Posterior cingulate gyrus (tissue), 11 donors: ENCODE measurements at places on chromosomes 2 and 18.

DNA sequence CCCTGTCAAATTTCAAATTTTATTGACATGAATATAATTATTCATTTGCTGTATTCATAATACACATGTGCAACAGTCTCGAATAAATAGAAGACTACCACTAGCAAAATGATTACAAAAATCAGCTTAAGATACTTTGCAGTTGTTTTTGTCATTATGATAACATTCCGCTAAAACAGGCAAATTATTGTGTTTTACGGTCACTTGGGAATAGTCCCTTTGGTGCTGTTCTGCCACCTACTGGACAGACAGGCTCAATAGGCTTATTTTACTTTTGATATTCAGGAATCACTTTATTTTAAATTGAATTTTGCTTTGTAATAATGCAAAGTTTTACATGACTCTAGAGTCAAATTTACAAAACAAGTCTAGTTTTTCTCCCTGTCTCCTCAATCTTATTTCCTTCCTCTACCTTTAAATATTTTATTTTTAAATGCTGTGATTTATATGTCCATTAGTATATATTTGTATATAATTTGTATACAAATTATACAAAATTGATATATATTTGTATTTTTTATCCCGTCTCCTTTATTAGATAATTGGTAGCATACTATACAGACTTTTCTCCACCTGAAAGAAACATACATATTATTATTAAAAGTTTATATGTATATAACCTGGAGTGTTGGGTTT, 456.3 kb downstream of the DLGAP1 start:
- DNase-seq = no peak

- DNase-seq = no peak
Measured at GRCh38 chr2:26793518-26793917, 7.7 kb downstream of the CENPA start.

GRCh38 chr2:231996797-231997540, 35.5 kb downstream of the DIS3L2 start:
- DNase-seq = no peak

- no peak for DNase-seq
Measured at GRCh38 chr2:72824224-72824842, 1.5 kb downstream of the EXOC6B start.

DNA sequence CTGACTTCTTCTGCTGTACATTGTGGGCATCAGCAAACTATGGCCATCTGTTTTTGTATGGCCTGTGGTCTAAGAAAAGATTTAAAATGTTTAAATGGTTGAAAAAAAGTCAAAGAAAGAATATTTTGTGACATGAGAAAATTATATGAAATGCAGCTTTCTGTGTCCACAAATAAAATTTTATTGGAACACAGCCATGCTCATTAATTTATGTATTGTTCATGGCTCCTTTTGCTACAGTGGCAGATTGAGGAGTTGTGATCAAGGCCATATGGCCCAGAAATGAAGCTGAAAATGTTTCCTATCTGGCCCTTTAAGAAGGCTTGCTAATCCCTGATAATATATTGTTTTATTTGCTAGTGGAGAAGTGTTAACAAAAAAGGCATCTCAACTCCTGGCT, 162.0 kb downstream of the SLC4A3 start:
- DNase-seq = no peak

- no peak for DNase-seq
Measured at GRCh38 chr2:42519624-42520023, 25.8 kb upstream of the KCNG3 start.

DNA sequence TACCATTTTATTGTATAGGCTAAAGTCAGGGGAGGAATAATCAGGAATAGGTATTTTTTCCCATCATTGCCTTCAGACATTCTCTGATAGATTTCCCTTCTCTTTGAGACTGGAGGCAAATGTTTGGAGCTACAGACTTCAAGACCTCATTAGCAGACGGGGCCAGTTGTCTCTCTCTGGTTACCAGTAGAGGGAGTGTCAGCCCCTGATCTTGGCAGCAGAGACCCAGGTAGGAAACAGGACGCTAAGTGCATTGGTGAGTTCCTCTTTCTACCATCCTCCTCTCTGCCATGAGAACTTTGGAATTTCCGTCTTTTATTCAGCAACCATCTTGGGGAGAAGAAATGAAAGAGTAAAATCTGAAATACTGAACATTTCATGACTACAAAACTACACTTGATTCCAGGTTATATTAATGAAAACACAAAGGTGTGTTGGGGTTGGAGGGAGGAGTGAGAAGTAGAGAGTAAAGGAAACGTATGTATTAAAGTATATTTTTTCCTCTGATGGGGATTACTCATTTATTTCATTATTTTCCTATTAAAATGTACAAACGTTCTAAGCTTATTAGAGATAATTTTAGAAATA, 186.2 kb upstream of the GCFC2 start:
- peak; percentile 15 for DNase-seq

DNA sequence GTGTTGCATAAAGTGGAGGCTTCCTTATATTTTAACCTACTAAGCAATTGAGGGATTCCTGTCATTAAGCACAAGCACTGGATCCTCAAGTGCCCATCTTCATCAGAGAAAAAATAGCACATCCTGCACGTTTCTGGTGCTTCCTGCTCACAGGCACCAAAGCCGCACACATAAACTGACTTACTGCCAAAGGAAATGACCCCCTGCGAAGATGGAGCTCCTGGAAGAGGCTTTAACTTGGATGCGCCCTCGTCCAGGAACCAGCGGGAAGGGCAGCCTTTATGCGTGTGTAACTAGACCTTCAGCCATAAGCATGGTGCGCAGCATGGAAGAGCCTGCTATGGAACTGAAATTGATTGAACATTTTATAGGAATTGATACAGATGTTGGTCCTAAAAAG, 188.7 kb downstream of the FTCDNL1 start:
- DNase-seq = no peak

- DNase-seq = no peak
Measured at GRCh38 chr2:79453918-79454317, 58.9 kb upstream of the CTNNA2 start.

- no peak for DNase-seq
Measured at GRCh38 chr2:138275292-138275690, 226.3 kb upstream of the SPOPL start.

DNA sequence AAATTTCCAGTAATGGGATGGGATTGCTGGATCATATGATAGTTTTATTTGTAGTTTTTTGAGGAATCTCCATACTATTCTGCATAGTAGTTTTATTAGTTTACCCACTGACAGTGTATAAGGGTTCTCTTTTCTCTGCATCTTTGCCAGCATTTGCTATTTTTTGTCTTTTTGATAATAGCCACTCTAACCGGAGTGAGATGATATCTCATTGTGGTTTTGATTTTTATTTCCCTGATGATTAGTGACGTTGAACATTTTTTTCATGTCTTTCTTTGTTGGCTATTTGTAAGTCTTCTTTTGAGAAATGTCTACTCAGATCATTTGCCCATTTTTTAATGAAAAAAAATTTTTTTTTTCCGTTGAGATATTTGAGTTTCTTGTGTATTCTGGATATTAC, 26.1 kb downstream of the TMEM17 start:
- DNase-seq = no peak

- no peak for DNase-seq
Measured at GRCh38 chr2:226794751-226795171, 4.9 kb downstream of the IRS1 start.

DNA sequence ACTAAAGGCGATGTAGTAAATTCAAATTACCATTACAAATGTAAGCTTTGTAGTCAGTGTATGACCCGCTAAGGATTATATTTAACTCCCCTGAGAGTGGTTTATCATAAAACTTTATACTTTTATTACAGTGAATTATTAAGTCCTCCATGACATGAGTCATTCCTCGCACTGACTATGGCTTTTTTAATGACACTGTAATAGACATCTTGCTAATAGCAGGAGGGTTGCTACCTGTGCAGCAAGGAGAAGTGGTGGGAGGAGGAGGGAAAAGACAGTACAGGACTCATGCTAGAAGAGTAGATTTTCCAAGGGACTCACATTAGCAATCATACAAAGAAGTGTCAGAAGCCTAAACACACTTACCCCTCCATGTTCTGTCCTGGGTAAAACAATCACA, 556.1 kb downstream of the BCL11A start:
- no peak for DNase-seq

GRCh38 chr2:224736227-224736626, 20.1 kb upstream of the CCDC195 start:
- no peak for DNase-seq

- no peak for DNase-seq
Measured at GRCh38 chr2:194545978-194546377, 1111.0 kb upstream of the SLC39A10 start.

DNA sequence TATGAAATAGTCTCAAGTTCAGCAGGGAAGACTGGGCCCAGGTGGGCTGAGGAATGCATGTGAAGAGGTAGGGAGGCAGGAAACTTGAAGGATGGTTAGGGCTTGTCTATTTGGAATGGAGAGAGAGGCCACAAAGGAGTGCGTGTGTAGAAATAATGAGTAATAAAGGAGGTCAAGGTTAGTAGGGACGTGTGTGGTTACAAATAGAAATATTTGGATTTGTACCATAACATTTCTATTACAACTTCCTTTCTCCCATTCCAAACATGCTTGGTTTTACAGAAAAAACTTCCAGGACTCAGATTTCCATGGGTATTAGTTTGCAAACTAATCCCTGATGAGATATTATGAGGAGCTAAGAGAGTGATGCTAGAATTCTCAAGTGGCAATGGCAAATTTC, 280.6 kb downstream of the NCKAP5 start:
- no peak for DNase-seq

GRCh38 chr2:23220513-23221094, 164.4 kb upstream of the KLHL29 start:
- no peak for DNase-seq

DNA sequence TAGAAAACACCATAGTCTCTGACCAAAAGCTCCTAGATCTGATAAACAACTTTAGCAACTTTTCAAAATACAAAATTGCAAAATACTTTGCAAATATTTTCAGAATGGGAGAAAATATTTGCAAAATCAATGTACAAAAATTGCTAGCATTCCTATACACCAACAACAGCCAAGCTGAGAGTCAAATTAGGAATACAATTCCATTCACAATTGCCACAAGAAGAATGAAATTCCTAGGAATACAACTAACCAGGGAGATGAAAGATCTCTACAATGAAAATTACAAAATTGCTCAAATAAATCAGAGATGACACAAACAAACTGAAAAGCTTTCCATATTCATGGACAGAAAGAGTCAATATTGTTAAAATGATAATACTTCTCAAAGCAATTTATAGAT, 327.0 kb upstream of the ZC3H15 start:
- no peak for DNase-seq

GRCh38 chr2:183948861-183949260, 649.5 kb upstream of the ZNF804A start:
- DNase-seq = no peak

GRCh38 chr2:1328684-1329083, 84.6 kb upstream of the TPO start:
- DNase-seq = no peak

GRCh38 chr18:34122724-34123334, 101.9 kb downstream of the NOL4 start:
- DNase-seq = no peak

DNA sequence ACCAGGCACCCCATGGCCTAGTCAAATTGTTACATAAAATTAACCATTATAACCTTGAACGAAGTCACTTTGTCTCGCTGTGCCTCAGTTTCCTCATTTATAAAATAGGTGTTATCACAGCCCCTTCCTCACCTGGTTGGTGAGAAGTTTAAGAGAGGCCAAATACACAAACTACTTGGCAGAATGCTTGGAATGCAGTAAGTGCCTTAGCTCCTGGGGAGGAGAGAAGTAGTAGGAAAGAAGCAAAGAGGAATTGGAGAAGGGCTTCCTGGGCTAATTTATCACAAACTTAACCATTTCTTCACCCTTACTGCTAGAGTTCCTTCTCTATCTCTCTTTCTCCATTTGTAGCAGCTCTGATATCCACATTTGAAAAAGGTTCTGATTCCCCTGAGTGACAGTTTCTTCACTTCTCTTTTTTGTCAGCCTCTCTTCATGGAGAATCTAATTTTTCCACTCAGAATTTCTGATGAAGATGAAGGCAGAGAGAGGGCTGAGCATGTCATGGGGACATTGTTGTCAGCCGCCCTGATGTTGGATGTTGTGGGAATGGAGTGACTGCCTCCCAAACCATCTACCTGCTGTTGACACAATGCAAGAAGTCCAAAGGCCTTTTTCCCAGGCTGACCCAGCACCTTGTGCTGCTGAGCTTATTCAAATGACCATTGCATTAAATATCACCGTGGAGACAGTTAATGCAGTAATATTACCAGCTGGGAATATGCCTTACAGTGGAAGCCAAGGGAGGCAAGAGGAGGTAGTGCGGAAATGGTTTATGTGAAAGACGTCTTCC, 60.4 kb downstream of the BOD1L2 start:
- no peak for DNase-seq

DNA sequence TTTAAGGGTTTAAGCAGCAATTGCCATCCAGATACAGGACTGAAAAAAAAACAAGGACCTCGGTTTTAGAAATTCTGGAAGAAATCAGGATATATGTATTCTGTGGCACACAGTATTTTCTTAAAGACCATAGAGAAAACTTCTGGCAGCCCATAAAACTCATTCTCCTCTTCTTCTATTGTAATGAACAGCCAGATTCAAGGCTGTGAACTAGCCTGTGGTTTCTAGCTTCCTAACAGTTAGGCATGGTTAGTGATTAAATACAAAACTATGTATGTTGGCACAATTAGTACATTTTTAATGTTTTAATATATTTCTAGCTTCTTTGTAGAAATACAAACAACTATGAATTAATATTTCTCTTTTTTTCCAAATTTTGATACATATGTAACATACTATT, 555.7 kb downstream of the DSC3 start:
- DNase-seq = no peak

- DNase-seq = no peak
Measured at GRCh38 chr2:71071681-71072398, 3.4 kb downstream of the NAGK start.

DNA sequence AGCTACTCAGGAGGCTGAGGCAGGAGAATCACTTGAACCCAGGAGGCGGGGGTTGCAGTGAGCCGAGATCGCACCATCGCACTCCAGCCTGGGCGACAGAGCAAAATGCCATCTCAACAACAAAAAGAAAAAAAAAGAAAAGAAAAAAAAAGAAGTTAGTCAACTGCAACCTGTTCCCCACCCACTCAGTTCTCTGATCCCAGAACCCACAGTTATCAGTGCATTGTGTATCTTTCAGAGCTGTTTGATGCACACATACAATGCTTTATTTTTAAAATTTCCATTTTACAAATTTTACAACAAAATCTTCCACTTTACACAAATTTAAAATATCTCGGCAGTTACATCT, 14.0 kb downstream of the RNU2-63P start:
- DNase-seq = no peak

DNA sequence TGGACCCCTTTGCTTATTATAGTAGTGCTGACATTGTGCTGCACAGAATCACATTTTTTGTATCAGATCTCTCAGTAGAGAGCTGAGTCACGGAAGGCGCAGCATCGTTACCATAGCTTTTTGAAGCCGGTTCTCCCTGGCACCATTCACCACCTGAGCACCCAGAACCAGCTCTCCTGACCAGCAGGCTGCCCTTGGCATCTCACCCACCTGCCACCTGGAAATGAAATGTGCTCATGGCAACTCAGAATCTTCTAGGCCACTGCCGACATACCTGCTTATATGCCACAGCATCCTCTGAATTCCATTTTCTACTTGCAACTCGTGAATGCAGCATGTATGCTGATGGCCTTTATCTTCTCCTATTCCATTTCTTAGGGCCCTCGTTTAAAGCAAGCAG, 62.7 kb downstream of the COA5 start:
- DNase-seq = no peak

GRCh38 chr2:107607473-107607872, 219.2 kb upstream of the RGPD4 start:
- no peak for DNase-seq

GRCh38 chr2:68251855-68252399, 405 bp downstream of the PPP3R1 start:
- DNase-seq = no peak
